Iris pigment epithelial cell (primary cell): ENCODE measurements at places on chromosomes 7 and 10.

DNA sequence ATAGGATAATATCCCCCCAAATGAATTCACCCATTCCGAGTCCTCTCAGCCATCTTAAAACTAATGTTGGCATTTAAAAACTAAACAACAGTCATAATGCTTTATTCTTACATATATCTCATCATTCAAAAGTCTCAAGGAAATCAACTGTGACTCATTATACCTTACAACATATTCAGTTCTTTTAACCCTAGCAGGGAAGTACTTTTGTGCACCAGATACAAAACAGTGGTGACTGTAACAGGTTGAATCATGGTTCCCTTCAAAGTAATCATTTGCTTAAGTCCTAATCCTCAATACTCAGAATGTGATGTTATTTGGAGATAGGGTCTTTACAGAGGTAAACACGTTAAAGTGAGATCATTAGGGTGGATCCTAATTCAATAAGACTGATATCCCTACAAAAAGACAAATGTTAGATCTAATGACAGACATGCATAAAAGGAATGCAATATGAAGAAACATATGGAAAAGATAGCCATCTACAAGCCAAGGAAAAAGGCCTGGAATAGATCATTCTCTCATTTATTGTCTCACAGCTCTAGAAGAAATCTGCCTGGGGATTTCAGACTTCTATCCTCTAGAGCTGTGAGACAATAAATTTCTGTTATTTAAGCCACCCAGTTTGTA is 42.3 kb downstream of the RELN start:
- peak; percentile 4 for DNase-seq

DNA sequence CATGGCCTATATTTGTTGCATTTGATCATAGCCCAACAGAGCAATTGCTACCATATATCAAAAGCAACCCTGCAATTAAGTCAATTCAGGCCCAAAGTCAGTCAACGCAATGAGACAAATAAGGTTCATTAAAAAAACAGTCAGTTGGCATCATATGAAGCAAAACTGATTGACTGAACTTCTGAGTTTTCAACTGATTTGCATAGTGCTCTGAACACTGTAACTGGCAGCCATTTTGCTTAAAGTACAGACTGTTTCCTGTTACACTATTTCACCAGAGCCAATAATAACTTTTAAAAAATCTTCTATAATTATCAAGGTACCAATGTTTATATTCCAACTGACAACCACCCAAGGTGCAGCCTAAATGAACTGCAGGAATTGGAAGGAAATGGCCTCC is 68.4 kb upstream of the RAPGEF5 start:
- no peak for DNase-seq

DNA sequence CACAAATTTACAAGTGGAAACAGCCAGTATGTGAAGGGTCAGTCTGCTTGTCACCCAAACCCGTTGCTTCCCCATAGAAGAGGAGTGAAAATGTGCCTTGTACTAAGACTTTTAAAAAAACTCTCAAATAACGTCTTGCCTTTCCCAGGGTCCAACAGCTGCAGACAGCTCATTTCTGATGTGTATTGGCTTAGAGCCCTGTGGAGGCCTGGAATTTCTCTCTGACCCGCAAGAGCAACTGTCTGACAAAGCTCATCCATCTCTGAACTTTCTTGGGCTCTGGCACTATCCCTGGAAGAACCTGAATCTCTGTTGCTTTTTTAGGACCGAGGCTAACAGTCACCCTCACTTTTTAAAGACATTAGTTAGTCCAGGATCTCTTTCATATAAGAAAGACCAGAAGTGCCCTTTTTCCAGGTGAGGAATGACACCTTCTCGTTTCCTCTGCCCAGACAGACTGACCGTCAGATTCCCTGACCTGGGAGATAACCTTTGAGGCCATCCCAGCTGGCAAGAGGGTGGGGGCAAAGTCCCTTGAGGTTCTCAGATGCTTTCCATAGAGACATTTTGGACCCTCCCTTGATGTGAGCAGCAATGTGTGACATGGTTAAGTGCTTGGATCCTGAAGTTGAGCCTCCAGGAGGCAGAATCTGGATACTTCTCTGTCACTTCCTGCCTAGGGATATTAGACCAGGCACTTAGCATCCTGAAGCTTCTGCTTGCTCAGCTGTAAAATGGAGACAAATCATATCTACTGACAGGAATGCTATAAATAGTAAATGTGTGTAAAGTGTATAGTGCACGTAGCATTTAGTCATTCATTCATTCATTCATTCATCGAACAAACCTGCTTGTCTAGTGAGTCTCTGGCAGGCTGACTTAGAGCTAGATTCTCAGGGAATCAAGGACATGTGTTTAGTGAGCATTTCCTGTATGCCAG is 4.5 kb upstream of the NODAL start:
- peak; percentile 65 for DNase-seq

GRCh38 chr7:131581241-131582051 is 25.0 kb upstream of the PODXL start:
- no peak for DNase-seq

GRCh38 chr10:70317943-70318318 is 34.1 kb upstream of the NPFFR1 start:
- DNase-seq: no peak

- no peak for DNase-seq
These were observed 114.0 kb upstream of the CNTNAP2 start for GRCh38 chr7:146002431-146003078.

- DNase-seq: peak; percentile 43
These were observed 54.8 kb downstream of the SEC23IP start for GRCh38 chr10:119947300-119947699.

DNA sequence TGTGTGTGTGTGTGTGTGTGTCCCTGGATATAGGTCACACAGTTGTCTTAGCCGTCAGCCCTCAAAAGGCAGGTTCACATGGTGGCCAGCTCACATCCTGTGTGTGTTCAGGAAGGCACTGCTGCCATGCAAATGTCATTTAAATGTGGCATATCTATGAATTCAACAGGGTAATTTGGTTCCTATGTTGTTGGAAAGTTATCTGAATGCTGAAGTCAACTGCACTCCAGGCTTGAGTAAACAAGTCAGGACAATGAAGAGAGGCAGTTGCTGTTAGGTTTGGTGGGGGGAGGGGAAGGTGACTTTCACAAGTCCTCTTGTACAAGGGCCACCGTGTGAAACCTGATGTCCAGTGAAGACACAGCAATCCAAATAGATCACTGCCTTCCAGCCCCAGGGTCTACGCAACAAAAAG is 61.1 kb downstream of the PTPRE start:
- no peak for DNase-seq

DNA sequence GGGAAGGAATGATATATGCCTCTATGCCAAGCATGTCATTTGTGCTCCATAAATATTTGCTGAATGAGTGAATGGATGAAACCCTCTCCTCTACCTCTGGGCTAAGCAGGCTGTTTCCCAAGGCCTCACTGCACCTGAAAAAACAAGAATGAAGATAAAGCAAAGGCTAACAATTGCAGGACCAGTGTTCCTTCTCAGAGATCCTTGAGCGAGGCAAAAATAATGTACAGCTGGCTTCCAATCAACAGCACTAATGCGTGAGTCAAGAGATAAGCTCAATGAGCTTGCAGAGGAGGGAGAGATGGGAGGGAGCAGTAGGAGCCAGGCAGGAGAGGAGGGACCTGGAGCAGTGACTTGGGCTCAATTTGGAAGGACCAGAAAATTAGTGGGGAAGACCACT is 144.5 kb upstream of the NFE2L3 start:
- no peak for DNase-seq

GRCh38 chr10:75342397-75342796 is 59.2 kb downstream of the ZNF503 start:
- DNase-seq: no peak
